Hepatocyte (in vitro differentiated cells): ENCODE measurements at places on chromosomes 12 and 14. TPM values are rescaled to one million over a fixed set of nuclear protein-coding genes. Genes with fewer than 3 reads are reported as not detected.

GRCh38 chr12:473198-473597 is 13.5 kb downstream of the B4GALNT3 start:
- DNase-seq = no peak

SMIM41 gene
- not detected in 2 replicates for total RNA-seq

P2RX7 gene
- total RNA-seq = 0.80 and 0.90 TPM in 2 replicates

DNA sequence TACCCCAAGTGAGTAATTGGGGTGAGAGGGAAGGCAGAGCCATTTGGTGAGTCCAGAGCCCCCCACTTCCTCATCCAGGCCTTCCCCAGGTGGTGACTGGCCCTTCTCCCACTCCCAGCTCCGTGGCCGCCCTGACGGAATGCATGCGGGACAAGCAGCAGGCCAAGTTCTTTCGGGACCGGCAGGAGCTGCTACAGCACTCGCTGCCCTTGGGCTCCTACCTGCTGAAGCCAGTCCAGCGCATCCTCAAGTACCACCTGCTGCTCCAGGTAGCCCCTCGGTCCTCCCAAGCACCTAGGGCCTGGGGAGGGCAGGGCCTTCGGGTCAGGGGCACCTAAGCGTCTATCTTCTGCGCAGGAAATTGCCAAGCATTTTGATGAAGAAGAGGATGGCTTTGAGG is 26.5 kb downstream of the PLEKHG3 start:
- no peak for DNase-seq

PLD4 gene
- total RNA-seq = not detected in 2 replicates

PRPF40B gene
- total RNA-seq = 11.1 and 14.9 TPM in 2 replicates

MARK3 gene
- total RNA-seq = 59.2 and 71.7 TPM in 2 replicates

TESPA1 gene
- total RNA-seq = not detected in 2 replicates

DNA sequence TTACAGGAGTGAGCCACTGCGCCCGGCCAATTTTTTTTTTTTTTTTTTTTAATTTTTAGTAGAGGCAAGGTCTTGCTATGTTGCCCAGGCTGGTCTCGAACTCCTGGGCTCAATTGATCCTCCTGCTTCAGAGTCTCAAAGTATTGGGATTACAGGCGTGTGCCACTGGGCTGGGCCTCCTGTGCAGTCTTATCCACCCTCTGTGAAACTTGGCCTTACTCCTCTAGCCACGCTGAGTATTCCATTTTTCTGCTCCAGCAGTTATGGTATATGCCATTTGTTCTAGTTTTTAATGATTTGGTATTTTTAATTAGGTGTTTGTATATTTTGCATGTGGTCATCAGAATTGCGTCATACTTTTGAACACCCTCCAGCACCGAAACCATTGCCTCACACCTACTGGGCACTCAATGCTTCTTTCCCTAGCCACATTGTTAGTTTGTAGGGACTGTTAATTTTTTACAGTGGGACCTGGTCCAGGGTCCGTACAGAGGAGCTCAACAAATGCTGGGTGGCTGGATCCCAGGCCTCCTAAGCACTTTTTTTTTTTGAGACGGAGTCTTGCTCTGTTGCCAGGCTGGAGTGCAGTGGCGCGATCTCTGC is 11.4 kb downstream of the RIOX1 start:
- no peak for DNase-seq

- no peak for DNase-seq
Observed at GRCh38 chr14:91613459-91614112, 103.5 kb upstream of the PPP4R3A start.

DNA sequence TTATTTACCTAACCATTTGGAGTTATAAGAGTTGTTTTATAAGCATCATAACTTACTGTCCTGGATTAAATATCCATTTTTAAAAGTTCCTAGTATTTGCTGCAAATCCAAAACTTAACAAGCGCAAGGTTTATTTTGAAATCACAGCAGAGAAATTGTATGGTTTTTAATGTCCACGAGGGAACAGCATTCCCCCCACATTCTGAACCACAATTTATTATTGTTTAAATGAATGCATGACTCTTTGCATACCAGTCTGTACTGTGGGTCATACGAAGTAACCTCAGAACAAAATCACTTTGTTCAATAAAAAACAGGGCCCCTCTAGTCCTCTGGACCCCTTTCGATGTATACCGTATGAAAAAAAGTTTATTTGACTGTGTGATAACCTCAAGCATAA is 75.9 kb downstream of the DACT1 start:
- DNase-seq = no peak

DNA sequence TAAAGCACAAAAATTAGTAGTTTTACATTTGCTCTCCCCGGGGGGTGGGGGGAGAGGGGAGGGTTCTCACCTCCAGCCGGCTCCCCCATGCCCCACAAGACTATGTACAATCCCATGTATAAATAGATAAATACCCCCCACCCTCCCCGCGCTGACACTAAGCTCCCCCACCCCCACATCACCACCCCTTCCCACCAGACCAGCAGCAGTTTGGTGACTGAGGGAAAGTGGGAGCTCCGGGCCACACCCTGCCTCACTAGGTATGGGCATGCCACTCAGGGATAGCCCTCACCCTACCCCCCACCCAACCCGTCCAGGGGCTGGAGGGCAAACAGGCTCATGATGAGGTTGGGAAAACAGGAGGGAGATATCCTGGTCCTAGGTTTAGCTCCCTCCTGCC is 1.9 kb upstream of the PRKAG1 start:
- no peak for DNase-seq

WNT5B gene
- 16.6 and 19.9 TPM in 2 replicates for total RNA-seq

DNA sequence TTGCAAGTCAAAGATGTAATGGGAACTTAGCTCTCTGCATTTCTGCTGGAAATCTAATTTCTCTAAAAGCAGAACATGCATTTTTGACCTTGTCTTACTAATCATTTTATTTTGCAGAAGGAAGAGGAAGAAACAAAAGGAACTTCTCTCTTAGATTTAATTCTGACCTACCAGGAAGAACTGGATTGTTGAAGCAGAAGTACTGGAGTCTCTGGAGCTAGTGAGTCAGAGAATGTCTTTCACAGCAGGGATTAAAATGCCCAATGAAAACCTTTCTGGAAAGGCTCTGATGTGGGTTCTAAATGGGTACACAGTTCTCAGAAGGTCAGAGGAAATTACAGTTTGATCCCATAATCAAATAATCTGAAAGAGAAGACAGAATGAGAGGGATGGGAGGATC is 70.8 kb upstream of the GNG2 start:
- DNase-seq = no peak

DNA sequence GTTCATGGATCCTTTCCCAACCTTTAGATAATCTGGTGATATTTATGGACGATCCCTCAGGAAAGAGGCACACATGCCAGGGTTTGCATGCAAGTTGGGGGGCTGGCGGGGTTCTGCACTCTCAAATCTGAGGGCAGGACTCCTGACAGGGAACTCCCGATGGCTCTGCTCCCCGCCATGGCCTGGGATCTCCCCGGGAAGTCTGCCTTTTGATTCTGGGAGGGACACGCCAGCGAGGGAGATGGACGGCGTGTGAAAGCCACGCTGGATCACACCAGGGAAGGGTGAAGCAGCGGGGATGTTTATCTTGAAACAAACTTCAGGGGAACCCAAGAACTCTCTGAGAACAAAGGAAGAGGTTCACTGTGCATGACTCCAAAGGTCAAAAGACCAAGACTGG is 43.6 kb downstream of the LGMN start:
- DNase-seq = no peak

KRT8 gene
- total RNA-seq = 1,376 and 1,381 TPM in 2 replicates

PYGL gene
- total RNA-seq = 46.2 and 51.6 TPM in 2 replicates

CYP27B1 gene
- total RNA-seq = 0.23 and 2.9 TPM in 2 replicates

GRCh38 chr12:89479982-89480381 is 44.6 kb downstream of the GALNT4 start:
- DNase-seq = no peak

PRKAB1 gene
- total RNA-seq = 25.2 and 32.3 TPM in 2 replicates

SERPINA12 gene
- total RNA-seq = 0.60 TPM in 1 of 2 replicates, not detected in the other

GRCh38 chr12:45575823-45576475 is 153.6 kb upstream of the ARID2 start:
- no peak for DNase-seq

- no peak for DNase-seq
Observed at GRCh38 chr12:92473564-92473963, 229.2 kb upstream of the PLEKHG7 start.

DNA sequence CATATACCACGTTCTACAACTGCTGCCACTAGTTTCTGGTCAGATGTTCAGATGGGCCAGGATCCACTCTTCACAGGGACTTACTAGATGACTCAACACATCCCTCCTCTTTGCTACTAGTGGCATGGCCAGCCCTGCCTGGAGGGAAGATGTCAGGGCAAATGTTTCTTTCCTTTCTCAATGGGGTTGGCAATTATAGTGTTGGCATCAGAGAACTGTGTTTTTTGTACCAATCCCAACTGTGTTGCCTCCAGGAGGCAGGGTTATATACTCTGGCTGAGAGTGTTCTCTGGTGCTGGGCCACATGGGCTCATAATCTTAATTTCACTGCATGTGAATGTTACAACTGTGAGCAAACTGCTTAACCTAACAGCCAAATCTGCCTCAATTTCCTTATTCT is 69.9 kb upstream of the AVPR1A start:
- DNase-seq = no peak

- DNase-seq = no peak
Observed at GRCh38 chr12:59010941-59011340, 90.6 kb upstream of the LRIG3 start.

DNA sequence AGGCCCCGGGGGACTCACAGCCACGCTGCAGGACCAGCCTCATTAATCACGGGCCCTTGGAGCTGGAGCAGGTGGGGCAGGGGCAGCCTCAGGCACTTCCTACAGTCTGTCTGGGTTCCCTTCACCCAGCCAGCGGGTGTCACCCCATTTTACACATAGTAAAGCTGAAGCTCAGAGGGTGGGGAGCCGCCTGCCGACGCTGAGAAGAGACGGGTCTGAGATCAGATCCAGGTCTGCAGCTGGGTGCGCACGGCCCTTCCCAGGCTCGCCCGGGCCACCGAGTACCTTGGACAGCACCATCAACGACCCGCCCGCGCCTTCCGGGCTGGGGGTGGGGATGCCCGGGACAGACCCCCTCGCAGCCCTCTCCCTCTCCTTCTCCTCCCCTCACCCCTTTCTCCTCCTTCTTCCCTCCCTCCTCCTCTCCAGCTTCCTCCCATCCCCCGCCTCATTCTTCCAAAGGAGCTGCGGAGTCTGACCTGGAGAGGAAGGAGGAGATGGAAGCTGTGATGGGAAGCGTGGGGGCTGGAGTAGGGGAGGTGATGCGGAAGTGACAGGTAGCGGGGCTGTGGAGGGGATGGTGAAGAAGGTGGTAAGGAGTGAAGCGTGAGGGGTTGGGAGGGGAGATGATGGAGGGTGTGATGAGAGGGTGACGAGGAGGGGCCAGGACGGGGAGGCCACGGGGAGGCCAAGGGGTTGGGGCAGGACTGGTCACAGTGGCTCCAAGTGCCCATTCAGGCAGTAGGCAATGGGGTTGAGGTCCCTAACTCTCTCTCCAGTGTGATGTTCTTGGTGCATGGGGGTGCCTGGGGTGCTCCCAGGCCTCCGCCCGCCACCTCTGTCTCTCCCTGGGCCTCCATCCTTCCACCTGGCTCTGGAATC is 8.8 kb downstream of the DTX1 start:
- peak; percentile 52 for DNase-seq

PNP gene
- total RNA-seq = 69.2 and 81.2 TPM in 2 replicates

GRCh38 chr14:87142551-87143211 is 850.3 kb downstream of the GALC start:
- DNase-seq = no peak

OAS1 gene
- 25.0 and 34.9 TPM in 2 replicates for total RNA-seq

DNA sequence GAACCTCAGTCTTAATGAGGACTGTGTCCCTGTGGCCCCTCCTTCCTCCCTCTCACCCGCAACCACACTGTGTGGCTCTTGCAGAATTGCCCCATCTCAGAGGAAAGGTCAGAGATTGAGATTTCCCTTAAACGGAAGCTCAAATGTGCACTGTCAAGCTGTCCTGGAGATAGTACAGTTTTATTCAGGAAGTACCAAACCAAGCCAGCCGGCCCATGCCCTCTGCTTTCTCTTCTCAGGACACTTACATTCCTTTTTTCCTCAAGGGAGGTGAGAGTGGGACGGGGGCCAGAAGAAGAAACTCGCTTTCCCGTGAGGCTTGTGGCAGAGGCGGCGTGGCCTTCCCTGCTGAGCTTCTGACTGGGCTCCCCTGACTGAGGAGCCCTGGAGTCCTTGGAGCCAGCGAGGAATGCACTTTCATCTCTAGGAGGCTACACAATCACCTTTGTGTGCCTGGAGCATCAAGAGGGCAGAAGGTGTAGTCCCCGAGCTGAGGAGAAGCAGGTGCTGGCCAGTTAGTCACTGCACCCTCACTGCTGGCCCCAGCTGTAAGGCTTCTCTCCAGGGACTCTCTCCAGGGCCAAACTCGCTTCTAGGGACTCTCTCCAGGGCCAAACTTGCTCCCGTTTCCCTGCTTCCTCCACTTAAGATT is 24.1 kb upstream of the ATP2A2 start:
- no peak for DNase-seq

GRCh38 chr12:117444781-117445180 is 83.4 kb upstream of the NOS1 start:
- no peak for DNase-seq

GRCh38 chr14:96052541-96053247 is 13.5 kb downstream of the C14orf132 start:
- DNase-seq = no peak

GRCh38 chr14:73025544-73025943 is 1.4 kb downstream of the ZFYVE1 start:
- no peak for DNase-seq
